ENCODE measurements at places on chromosomes 7 and 10.

- no peaks in the 10 kb centered on the region for H3K4me1 ChIP-seq
- no peaks in the 10 kb centered on the region for H3K27me3 ChIP-seq
- no peaks in the 10 kb centered on the region for H3K36me3 ChIP-seq
- DNase-seq, result no peak
Measured at GRCh38 chr7:47846138-47846836, 102.0 kb downstream of the PKD1L1 start.

GRCh38 chr10:43262397-43262901 lies 4.4 kb downstream of the RASGEF1A start:
- peaks cover 8% of the 10 kb centered on the region for H3K4me1 ChIP-seq
- no peak overlapping the region for H3K4me3 ChIP-seq

- H3K4me3 ChIP-seq, result peak overlapping the region; percentile 63
- no peaks in the 10 kb centered on the region for H3K27me3 ChIP-seq
- DNase-seq, result no peak
- H3K27ac ChIP-seq, result peak overlapping the region; percentile 90
- no peaks in the 10 kb centered on the region for H3K36me3 ChIP-seq
- H3K4me1 ChIP-seq, result peaks cover 19% of the 10 kb centered on the region
Measured at GRCh38 chr7:87877366-87878040, 1.2 kb downstream of the DBF4 start.

DNA sequence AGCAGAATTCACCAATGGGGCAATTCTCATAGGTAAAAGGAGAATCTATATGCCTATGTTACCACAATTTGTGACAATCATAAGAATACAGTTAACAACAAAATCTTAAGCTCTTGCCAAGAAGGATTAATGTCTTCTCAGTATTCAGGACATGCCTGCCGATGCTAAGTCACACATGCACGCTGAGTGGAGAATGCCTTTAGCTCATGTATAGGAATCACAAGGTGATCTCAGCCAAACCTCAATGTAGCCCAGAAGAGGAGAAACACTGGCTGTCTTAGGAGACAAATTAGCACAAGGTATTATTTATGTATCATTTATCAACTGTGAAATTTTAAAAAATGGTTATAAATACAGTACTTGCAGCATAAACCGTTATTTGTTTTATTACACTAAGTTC lies 2.7 kb downstream of the HTR7 start:
- H3K4me1 ChIP-seq, result peaks cover 17% of the 10 kb centered on the region
- H3K27me3 ChIP-seq, result no peaks in the 10 kb centered on the region
- no peak overlapping the region for H3K27ac ChIP-seq
- no peak for DNase-seq
- H3K36me3 ChIP-seq, result no peaks in the 10 kb centered on the region

GRCh38 chr10:6313111-6313895 lies 110.6 kb downstream of the PFKFB3 start:
- H3K36me3 ChIP-seq, result no peaks in the 10 kb centered on the region
- H3K4me3 ChIP-seq, result no peak overlapping the region
- H3K27ac ChIP-seq, result peak overlapping the region; percentile 73
- no peaks in the 10 kb centered on the region for H3K4me1 ChIP-seq
- H3K27me3 ChIP-seq, result no peaks in the 10 kb centered on the region

GRCh38 chr10:80413271-80413996 lies 5.1 kb downstream of the PRXL2A start:
- DNase-seq, result peak; percentile 40
- no peak overlapping the region for H3K4me3 ChIP-seq
- peaks cover 48% of the 10 kb centered on the region for H3K4me1 ChIP-seq
- H3K27ac ChIP-seq, result no peak overlapping the region
- H3K27me3 ChIP-seq, result no peaks in the 10 kb centered on the region
